Aortic smooth muscle cell (primary cell): ENCODE measurements at places on chromosomes 5 and 9. TPM values are rescaled to one million over a fixed set of nuclear protein-coding genes. Genes with fewer than 3 reads are reported as not detected.

Gene BSPRY
- total RNA-seq = not detected in 2 replicates

Gene TTC33
- total RNA-seq = 15.7 and 18.5 TPM in 2 replicates

Gene SRD5A1
- total RNA-seq = 10.0 and 11.1 TPM in 2 replicates

Gene GFI1B
- total RNA-seq = 0.19 TPM in 1 of 2 replicates, not detected in the other

Gene DPP7
- total RNA-seq = 83.8 and 87.8 TPM in 2 replicates
